ENCODE measurements at places on chromosomes 13 and 19.
A peak's percentile ranks its signal among the peaks of the same experiment; 100 is the strongest.

GRCh38 chr13:104001766-104002165 lies 935.5 kb upstream of the SLC10A2 start:
- DNase-seq: no peak

DNA sequence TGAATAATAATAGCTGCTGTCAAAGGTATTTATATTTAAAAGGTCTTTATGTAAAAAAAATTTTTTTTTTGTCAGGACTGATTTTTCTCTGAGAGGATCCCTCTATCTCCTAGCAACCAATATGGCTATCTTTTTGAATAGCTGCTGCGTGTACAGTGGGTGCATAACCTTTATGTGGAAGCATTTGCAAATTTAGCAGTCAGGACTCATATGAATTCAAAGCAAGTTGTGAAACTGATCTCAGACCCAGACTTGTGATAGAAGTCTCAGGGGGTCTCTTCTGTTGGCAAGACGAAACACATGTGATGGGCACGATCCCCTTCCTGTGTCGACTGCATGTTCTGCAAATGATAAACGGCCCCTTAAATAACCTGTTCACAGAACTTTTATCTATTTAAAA lies 114.1 kb upstream of the ARGLU1 start:
- no peak for DNase-seq

DNA sequence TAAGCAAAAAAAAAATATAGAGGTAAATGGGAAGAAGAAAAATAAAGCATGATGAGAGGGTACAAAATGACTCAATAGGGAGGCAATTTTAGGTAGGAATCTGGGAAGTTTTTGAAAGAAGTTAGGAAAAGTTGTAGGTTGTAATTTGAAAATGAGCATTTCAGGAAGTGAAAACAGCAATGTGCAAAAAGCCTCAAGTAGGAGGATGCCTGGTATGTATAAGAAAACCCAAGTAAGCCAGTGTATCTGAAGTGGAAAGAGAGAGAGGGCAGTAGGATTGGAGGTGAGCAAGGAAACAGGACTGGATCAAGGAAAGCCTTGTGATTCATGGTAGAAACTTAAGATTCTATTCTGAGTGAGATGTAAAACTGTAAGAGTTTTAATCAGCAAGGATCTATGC lies 121.6 kb upstream of the SPRY2 start:
- no peak for DNase-seq

DNA sequence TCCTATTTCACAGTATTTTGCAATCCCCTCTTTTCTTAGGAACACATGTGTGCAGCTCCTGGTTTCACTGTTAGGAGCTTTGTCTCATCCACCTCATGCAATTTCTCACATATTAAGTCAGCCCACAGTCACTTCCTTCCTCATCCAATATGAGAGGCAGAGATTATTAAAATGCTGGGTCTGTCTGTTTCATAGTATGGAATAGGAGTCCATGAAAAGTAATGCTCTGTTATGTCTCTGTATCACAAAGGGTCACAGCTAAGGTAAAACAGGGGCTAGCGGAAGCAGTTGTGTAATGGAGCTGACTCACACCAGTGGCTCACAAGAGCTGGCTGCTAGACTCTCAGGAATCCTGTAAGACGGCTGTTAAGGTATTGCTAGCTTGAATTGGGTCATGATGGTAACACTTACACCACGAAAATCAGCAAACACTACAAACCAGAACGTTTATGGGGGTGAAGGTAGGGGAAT lies 216.5 kb downstream of the EFNB2 start:
- DNase-seq: peak; percentile 52

- DNase-seq: no peak
Observed at GRCh38 chr19:58586133-58586765, 13.1 kb upstream of the MZF1 start.

- DNase-seq: peak; percentile 70
Observed at GRCh38 chr19:18112989-18113478, 15.5 kb downstream of the MAST3 start.

DNA sequence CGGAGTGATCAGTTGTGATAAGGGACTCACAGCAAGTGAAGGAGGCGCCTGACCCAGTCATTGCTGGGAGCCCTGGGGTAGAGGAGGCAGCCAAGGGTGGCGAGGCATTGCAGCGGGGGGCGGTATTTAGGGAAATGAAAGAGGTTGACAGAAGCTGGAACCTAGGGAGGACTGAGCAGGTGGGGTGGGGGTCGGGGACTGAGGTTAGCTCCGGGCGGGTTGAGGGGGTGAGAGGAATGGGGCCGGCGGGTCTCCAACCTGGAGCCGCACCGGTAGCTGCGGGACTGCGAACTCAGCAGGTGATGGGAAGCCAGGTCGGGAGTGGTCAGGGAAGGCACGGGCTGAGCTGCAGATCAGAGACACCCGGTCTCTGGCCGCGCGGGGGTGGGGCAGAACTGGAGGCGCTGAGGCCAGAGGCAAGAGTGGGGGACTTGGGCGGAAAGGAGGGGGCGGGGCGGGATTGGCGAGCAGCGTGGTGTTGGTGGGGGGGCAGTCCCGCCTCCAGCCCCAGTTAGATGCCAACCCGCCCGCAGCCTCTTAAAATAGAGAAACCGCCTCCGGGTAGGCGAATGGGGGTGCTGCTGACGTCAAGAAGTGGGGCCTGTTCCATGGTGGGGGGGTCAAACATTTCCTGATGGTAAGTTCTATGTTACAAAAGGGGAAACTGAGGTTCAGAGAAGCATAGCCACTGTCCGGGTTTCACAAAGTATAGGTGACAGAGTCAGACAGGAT lies 1.5 kb downstream of the MAST3 start:
- no peak for DNase-seq

GRCh38 chr13:97030705-97031452 lies 36.6 kb upstream of the OXGR1 start:
- peak; percentile 81 for DNase-seq

DNA sequence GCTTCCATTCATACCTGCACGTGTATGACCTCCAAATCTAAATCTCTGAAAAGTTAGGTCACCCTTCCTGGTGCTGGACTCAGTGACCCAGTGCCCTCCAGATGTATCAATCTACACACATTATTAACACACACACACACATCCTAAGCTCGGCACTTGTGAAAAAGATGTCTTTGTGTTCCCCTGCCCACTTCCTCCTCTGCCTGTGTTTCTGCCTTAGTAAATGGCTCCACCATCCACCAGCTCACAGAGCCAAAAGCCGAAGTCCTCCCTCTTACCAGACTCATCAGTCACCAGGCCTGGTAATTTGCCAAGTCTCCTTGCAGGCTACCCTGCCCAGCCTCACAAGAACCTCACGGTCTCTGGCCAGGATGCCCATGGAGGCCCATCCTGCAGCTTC lies 131.5 kb downstream of the SHISA2 start:
- no peak for DNase-seq

- peak; percentile 70 for DNase-seq
Observed at GRCh38 chr13:40069173-40070044, 413.9 kb downstream of the COG6 start.

- no peak for DNase-seq
Observed at GRCh38 chr13:77928909-77929308, 10.3 kb upstream of the EDNRB start.

DNA sequence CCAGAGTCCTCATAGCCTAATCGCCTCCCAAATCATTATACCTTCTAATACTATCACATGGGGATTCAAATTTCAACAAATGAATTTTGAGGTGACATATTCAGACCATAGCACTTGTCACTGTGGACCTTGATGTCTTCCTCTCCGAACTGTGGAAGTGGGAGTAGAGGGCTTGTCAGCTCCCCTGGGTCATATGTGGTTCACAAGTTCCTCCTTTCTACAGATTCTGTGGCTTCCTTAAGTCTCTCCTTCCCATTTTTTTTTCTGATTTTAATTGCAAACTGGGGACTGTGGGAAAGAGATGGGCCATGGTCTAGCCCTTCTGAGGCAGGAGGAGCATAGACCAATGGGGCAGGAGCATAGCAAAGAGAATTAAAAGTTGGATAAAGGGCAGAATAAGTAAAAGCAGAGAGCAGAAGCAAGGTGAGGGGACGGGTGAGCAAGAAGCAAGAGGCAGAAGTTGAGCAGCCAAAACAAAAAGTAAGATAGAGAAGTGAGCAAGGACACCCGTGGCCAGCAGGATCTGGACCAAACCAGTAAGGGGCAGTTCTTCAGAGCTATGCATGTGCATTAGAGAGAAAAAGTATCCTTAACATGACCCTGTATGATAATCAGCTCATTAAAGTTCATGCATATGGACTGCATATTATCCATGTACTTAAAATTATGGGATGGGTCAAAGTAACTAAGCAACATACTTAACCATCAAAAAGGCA lies 2.6 kb upstream of the SIGLEC7 start:
- no peak for DNase-seq

- DNase-seq: no peak
Observed at GRCh38 chr19:5628919-5629481, 6.1 kb downstream of the SAFB start.

GRCh38 chr13:113116206-113116800 lies 6.3 kb upstream of the F10 start:
- DNase-seq: no peak

DNA sequence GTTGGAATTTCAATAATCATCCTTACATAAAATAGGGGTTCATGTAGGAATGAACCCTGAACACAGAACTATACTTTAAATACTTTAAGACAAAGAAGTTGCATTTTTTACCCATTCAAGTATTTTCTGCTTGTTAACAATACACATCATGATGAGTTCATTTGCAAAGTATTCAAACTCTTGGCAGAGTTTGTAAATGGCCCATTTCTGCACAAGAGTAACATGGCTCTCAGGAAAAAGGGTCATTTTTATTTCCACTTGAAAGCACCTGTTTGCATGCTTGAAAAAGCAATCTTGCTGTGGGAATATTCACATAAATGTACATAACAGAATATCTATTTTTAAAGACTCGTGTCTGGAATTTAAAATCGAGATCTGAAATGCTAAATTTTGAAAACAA lies 18.1 kb downstream of the ESD start:
- DNase-seq: no peak

DNA sequence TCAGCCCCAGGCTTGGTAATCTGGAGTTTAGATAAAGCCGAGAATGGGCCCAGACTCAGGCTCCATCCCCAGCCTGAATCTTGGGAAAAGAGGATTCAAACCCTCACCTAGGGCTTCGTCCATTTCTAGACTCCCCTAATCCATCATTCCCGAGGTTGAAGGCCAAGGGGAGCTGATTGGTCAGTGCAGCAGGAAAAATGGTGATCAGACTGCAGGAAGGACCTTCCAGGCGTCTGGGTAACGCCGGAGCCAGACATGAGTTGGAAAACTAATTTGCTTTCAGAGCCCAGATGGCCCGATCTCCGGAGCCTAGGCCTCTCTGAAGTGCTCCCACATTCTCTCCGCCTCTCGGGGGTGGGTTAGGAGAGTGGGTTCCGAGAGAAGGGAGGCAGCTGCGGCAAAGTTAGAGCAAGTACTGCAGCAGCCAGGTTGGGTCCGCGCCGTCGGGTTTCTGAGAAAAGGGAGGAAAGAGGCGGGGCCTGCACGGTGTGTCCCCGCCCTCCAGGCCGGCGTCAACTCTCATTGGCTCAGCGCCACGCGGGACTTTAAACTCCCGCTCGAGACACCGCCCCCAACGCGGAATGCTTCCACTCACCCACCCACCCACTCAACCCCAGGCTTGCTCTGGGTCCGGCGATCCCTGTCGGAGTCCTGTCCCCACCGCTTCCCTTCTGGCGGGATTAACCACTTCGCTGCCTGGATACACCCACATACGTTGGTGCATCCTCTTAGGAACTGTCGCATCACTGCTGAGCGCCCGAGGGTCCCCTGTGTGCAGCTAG lies 788 bp upstream of the RTBDN start:
- no peak for DNase-seq

Data from fibroblast of the conjunctiva (primary cell).